ENCODE measurements at places on chromosomes 16 and 17. TPM values are rescaled to one million over a fixed set of nuclear protein-coding genes. Genes with fewer than 3 reads are reported as not detected.

- DNase-seq = peak; percentile 28
Measured at GRCh38 chr16:79170555-79171246, 429.8 kb downstream of the MAF start.

DNA sequence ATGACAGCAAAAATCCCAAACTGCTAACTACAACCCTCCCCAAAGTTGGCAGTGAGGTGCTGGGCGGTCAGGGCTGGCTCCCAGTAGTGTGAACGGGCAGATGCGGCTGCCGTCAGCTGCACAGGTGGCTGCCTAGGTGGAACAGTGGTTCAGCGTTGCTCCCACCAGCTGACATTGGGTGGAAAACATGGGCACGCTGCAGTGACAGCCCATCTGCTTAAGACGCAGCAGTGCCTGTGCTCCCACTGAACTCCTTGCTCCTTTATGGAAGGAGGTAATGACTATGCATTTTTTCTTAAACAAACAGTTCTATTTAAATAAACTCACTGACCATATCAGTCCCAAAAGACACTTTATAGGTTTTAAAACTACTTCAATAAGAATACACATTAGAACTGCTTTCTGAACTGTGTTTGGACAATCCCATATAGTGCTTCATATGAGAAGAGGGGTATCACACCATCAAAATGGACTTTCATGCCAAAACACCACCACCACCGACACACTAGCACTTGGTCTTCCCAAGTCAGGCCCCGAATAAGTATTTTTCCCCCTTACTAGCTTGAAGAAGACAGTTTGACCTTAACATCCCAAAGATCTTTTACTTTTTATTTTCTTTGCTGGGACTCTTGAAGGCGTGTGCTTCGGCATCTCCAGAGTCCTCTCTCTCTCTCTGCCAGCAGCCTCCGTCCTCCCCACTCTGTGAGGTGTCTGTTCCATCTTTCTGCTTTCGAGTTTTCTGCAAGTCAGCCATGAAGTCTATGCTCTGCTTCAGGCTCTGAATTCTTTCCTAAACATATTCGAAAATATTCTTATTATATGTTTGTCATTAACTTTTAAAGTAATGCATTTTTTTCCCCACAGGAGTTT, 34.4 kb downstream of the BRD7 start:
- no peak for DNase-seq

DNA sequence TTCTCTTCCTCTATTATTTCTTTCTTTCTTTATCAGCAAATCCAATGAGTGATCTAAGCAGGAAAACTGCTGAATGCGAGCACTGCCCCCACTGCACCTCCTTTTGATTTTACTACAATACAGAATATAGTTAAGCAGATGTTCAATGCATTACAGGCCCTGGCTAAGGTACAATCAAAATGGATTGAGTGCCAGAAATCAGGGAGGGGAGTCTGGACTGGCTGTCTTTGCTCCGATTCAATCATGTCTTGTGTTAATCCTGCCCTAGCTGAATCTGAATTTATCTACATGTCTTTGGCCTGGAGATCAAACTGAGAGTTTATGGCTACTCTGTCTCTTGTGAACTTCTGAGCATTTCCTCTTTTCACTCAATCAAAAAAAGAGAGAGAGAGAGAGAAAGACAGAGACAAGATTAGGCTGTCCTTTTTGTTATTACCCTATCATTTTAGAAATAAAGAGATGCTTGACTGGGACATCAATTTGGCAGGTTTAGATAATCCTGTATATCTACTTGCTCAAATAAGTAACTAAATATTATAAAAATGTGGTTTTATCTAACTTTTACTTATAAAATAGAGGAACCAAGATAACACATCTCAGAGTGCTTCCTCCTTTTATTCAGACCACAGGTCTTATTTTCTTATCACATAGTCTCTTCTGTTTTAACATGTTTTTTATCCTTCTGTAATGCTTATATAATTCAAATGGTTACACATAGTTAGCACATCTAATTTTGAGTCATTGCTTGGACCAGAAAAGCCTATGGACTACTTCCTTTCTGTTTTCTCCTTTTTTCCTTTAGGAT, 656.2 kb downstream of the KCNJ2 start:
- DNase-seq = no peak

DNA sequence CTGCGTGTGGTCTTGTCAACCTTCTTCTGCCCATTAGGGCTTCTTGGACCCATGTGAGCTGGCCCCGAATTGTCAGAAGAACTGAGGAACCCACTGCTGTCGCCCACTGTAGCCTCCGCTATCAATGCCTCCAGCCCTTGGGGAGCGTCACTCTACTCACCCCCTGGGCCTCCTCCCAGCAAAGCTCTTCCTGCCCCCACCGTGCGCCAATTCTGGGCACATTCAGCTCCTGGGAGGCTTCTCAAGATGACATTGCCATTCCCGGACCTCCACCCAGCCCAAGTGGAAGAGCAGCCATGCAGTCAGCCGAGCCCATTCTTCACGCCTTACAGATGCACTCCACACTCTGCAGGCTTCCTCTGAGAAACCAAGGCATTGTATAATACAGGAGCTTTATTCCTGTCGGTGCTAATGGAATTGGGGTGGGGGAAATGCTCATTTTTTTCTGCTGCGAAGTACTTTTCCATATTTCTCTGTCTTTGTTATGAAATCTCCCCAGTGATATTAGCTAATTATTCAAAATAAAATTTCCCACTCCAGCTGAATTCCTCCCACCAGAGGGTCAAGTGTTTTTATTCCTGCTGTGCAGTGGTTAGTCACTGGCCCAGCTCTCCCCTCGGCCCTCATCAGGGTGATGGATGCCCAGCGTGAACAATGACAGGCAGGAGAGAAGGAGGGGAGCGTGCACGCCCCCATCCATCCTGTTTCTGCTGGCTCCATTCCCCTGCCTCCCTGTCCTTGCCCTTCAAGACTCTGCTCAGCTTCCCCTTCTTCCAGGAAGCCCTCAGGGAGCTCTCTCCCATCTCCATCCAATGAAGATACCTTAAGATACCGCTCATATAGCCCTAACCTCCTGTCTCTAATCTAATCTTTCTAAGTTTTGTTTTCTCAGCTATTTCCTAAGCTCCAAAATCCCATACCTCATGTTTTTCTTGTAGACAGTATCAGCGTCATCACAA, 87.7 kb downstream of the C16orf95 start:
- DNase-seq = no peak

GRCh38 chr16:56953006-56953405, 8.7 kb upstream of the CETP start:
- no peak for DNase-seq

DNA sequence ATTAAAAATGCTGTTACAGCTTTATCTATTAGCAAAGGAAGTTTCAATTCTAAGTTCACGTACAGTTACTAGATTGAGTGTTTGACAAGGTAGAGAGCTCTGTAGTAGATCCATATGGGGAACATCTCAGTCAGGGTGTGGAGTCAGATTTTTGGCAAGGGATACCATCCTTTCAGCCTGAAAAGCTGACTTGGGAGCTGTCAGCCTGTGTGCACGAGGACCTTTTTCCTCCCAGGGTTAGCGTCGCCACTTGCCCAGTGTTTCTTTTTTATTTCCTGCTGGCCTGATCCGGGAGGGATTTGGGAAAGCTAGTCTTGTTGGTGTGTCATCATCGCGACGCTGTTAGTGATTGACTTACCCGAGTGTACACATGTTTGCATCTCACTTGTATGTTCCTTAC, 29.5 kb downstream of the WWOX start:
- DNase-seq = no peak

DNA sequence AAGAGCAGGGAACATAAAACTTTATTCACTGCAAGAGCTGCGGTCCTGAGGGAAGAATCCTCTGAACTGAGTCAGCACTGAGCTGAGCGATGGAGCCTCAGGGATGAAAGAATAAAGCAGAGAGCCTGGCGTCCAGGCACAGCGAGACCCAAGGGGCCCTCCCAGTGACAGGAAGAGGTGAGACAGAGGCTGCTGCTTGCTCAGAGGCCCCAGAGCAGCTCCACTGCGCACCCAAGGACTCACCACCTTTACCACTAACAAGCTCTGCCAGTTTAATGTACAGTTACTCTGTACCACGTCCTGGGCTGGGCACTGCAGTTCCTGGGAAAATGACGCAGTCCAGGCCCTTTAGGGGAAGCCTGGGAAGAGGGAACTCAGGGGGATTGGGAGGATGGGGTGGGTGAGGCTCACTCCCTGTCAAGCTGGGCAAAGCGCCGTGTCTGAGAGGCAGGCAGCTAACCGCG, 5.6 kb downstream of the GFAP start:
- DNase-seq = no peak

DNA sequence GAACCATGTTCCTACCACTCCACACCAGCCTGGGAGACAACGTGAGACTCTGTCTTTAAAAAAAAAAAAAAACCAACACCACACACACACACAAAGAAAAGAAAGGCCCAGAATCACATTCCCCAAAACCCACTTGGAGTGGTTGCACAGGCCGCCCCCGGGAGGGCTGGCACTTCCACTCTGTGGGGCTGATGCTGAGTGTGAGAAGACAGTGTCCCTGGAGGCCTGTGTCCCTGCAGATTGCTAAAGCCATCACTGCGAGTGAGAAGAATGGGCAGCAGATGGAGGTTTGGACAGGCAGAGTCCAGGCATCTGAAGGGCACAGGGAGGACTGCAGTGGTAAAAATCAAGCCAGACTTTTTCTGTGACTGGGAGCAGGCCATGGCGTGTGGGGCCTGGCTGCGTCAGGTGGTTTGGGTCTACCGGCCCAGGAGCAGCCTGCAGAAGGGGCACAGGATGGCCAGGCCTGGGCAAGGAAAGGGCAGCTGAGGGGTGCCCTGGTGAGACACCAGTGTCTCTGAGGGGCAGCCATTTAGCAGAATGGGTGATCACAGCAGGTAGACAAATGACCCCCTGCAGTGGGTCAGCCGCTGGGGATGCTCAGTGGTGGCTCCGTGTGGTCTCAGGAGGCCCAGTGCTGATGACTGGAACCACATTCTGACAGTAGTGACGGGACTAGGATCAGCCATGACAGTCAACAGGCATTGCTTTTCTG, 13.1 kb downstream of the CTRB2 start:
- DNase-seq = no peak

DNA sequence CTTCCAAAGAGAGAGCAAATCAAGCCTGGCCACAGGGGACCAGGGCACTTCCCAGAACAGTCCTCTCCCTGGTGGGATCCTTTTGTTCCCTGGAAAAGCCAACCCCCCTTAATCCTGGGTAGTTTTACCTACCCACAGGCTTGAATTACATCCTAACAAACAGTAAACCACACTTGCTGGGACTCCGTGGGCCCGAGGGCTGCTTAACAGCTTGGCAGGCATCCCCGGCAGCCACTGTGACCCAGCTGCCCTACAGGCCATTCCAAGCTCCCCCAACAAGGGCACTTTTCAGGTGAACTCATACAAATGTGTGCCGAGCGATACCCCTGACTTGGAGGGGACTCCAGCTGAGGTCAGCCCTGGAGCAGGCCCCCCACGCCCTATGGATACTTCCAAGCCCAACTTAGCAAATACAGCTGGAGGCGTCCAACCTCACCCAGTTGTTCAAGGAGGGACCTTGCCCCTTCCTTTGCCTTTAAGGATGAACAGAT, 26.4 kb downstream of the ADCY9 start:
- DNase-seq = no peak

Gene OTOP3
- total RNA-seq = not detected

Gene MYCBPAP
- total RNA-seq = 1.9 TPM

Gene CD7
- total RNA-seq = 1.0 TPM

Gene TRIM65
- 8.7 TPM for total RNA-seq
